ENCODE measurements at places on chromosomes 3 and 15.

DNA sequence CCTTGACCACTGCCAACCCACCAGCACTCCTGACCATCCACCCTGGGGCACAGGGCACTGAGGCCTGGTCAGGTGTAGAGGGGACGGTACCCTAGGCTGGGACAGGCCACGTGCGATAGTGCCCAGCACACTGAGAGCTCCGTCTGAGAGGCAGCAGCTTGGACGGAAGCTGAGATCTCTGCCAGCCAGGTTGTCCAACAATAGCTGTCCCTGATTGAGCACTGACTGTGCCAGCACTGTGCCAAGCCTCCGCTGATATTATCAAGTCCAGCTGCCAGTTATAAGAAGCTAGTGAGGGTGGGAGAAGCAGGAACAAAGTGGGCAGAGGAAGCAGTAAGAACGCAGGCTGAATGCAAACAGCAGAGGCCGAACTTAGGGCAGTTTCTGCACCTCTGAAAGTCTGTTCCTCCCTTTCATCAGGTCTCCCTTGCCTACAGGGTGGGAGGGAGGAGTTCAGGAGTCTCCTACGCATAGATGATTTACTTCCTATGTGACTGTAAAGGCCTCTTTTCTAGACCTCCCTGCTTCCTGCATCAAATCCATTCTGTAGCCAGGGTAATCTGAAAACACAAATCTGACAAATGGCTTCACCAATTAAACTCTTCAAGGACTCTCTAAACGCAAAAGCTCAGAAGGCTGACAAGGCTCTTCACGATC lies 29.7 kb downstream of the MRPS11 start:
- no peak for DNase-seq

GRCh38 chr3:43870120-43870519 lies 179.4 kb downstream of the ABHD5 start:
- no peak for DNase-seq

DNA sequence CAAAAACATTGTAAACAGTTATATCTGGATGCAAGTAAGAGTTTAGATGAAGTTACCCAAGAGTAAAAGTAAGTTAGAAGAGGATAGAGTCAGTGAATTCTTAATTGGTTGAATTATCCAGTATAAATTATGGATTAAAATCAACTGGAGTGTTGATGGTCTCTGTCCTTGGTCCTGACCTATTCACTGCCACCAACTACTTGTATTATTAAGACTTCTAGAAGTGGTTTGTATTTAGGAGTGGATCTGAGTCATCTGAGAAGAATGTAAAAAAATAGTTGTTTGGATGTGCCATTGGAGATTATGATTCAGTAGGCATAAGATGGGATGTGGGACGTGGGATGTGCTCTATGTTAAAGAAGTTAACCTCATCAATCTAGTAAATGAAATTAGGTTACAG lies 86.4 kb downstream of the SYNPR start:
- no peak for DNase-seq

- no peak for DNase-seq
Measured at GRCh38 chr15:82018201-82018600, 27.6 kb downstream of the MEX3B start.

DNA sequence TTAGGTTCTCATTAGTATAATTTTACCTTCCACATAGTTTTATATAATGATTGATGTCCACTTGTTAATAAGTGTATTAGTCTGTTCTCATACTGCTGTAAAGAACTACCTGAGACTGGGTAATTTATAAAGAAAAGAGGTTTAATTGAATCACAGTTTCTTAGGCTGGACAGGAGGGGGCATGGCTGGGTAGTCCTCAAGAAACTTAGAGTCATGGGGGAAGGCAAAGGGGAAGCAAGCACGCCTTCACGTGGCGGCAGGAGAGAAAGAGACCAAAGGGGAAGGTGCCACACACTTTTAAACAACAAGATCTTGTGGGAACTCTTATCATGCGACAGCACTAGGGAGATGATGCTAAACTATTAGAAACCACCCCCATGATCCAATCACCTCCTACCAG lies 19.2 kb downstream of the DZIP3 start:
- no peak for DNase-seq

DNA sequence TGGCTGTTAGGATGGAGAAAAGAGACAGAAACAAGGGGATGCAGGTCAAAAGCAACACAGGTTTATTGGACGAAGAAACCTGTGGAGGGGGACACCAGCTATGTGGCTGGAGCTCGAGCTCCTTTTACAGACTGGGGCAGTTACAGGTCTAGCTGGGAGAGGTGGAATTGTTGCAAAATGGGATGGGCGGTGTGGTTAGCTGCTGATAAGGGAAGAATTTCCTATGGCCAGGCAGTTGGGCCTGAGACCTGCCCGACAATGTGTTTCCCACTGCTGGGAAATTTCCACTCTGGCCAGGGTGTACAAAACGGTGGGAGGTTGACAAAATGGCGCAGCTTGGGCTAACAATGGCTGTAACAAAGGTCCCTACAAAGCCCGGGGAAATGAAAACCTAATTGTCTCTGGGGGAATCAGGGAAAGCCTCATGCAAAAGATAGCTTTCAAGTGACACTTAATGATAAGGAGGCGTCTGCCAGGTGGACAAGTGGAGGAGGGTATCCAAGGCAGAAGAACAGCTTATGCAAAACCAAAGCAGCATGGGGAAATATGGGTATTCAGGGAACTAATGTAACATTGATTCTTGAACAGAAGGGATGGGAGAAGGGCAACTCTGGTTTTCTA lies 137.4 kb upstream of the SGO1 start:
- DNase-seq = peak; percentile 9

GRCh38 chr3:181741417-181741816 lies 29.7 kb downstream of the SOX2 start:
- DNase-seq = no peak

DNA sequence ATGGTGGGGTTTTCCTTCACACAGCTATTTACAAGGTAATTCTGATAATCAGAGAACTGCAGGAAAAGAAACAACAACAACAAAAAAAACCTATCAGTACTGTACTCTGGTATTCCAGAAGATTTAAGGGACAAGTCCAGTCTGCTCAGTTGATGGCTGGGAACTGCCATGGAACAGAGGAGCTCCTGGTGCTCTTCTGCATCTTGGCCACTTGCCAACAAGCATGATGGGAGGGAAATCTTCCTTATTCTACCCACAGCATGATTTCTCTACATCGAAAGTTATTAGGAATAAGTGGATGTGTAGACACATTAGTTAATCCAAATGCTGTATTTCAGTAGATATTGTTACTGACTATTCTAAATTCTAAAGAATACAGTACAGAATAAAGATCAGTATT lies 51.7 kb downstream of the RASGRP1 start:
- DNase-seq = no peak

DNA sequence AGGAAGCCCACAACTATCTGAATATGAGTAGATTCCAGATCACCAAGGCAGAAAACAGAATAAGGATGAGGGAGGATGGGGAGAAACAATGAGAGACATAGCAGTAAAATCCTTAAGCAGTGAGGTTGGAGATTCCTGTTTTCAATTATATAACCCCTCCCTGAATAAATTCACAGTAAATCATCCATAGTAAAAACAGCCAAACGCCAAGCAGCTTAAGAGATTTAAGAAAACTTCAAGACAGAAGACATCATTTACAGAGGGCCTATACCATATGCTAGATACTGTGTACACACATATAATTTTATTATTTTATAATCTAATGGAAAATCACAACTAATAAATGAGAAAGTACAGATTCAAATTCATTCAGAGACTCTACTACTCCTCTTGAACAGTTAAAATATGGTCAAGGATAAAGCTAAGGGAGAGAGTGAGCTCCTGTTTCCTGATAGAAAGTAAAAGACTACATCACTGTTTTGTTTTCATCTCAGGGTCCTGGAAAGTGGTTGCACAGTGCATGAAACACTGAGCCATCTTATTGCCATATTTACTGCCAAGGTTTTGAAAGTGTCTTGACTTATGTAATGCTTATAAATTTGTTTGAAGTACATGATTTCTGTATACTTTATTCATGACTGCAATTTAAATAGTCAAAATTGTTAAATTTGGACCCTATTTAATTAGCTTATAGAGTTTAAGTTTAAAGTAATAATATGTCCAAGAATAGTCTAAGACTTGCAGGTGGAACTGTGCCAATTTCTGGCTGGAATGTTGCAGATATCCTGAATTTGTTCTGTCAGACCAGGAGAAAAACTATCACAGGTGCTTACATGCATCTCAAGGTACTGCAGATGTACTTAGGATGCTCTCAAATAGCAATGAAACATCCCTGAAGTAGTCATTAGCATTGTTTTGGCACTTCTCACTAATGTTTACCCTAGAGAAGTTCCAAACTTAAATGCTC lies 141.4 kb downstream of the TBL1XR1 start:
- DNase-seq = no peak

DNA sequence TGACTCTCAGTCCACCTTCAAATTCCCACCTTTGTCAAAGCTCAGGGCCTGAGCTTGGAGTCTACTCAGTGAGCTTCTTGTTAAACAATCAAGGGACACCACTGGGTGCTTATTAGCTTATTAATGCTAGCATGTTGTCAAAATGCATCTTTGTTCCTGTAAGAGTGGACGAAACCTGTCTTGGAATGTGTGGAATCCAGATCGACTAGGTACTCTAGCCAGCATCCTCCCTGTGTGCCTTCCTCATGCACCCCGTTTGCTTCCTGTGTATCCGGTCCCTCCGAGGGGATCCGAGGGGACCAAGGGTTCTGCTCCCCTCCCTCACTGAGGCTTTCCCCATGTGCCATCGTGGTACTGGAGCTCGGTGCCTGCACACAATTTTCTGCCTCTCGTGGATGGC lies 75.7 kb upstream of the UBE3A start:
- no peak for DNase-seq

DNA sequence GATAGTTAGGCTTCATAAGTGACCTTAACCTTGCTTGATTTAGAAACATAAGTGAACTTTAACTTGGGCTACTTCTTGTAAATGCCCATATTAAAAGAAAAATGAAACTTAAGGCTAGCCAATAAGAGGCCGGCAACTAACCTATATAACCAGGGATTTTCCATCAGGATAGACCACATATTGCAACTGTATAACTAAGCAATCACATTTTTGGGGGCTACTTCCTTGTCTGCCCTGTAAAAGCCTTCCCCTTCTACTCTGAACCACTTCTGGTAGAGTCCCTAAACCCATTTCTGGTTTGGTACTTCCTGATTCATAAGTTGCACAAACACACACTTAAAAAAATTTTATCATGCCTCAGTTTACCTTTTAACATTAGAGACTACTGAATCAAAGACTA lies 150.9 kb upstream of the UBE2E2 start:
- DNase-seq = no peak

DNA sequence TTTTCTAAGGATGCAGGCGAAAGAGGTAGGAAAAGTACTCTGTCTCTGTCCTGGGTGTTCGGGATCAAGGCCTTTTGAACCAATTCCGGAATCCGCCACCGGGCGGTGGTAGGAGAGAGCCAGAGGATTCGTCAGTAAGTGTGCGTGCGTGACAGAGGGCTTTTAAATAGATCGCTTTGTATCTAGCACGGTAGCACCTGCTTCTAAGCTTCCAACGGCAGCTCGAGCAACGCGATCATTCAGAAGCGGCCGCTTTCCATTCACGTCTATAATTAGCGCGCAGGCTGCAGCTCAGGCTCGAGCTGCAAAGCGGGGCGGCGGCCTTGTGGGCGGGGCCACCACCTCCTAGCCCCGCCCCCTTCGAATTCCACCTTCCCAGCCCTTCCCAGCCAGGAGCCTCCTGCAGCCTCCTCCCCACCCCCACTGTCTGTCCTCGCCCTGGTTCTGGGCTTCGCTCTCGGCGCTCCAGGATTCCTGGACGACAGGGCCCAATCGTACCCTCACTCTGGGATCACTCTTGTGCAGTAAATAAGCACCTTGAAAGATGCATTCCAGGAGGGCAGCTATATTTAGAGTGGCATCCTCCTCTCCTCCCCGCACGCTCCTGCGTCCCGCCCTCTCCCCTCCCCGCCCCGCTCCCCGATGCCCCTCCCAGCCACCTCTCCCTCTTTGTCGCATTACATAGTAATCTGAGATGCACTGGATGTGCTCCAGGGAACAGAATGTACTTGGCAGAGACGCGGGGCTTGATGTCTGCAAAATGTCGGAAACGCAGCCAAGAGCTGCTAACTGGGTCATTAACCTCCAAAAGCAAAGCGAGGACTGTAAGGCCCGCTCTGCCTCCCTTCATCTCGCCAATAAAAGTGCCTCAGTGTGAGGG lies 224.1 kb upstream of the TPRG1 start:
- peak; percentile 70 for DNase-seq

- DNase-seq = no peak
Measured at GRCh38 chr15:79365765-79366164, 54.9 kb downstream of the TMED3 start.

DNA sequence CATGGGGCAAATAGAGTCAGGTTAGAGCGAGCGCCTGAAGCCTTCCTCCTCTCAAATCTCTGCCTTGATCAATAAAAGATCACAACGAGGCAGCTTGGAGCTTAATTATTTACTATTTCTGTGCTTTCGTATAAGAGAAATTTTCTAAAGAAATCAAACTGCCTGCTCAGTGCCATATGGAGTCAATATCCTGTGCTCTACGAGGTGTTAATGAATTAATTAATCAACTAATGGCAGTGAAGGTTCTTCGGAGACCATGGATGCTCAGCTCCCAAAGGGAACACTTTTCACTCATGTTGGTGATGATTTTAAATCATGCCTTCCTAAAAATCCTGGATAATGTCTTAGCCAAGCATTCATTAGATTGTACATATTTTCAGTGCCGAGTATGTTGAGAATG lies 153.5 kb upstream of the PPP2R3A start:
- DNase-seq = no peak

GRCh38 chr15:95937128-95937528 lies 393.4 kb upstream of the NR2F2 start:
- DNase-seq = no peak

- no peak for DNase-seq
Measured at GRCh38 chr15:56910801-56911200, 7.6 kb upstream of the TCF12 start.

- DNase-seq = no peak
Measured at GRCh38 chr3:196332168-196332567, 6.0 kb downstream of the TM4SF19 start.

DNA sequence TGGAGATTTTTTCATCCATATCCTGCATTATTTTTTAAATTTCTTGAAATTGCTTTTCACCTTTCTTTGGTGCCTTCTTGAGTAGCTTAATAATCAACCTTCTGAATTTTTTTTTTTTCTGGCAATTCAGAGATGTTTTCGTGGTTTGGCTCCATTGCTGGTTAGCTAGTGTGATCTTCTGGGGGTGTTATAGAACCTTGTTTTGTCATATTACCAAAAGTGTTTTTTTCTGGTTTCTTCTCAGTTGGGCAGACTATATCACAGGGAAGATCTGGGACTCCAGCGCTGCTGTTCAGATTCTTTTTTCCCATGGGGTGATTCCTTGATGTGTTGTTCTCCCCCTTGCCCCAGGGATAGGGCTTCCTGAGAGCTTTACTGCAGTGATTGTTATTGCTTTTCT lies 23.8 kb upstream of the TIGIT start:
- no peak for DNase-seq

Data from endothelial cell (in vitro differentiated cells).